Chondrocyte (in vitro differentiated cells): ENCODE measurements at places on chromosomes 2 and 18.

- DNase-seq: no peak
- H3K27ac ChIP-seq: no peak overlapping the region
- H3K4me1 ChIP-seq: peaks cover 6% of the 10 kb centered on the region
- H3K36me3 ChIP-seq: peaks cover 3% of the 10 kb centered on the region
- no peaks in the 10 kb centered on the region for H3K27me3 ChIP-seq
- no peak overlapping the region for H3K4me3 ChIP-seq
Observed at GRCh38 chr2:206457188-206457634, 13.9 kb downstream of the ADAM23 start.

DNA sequence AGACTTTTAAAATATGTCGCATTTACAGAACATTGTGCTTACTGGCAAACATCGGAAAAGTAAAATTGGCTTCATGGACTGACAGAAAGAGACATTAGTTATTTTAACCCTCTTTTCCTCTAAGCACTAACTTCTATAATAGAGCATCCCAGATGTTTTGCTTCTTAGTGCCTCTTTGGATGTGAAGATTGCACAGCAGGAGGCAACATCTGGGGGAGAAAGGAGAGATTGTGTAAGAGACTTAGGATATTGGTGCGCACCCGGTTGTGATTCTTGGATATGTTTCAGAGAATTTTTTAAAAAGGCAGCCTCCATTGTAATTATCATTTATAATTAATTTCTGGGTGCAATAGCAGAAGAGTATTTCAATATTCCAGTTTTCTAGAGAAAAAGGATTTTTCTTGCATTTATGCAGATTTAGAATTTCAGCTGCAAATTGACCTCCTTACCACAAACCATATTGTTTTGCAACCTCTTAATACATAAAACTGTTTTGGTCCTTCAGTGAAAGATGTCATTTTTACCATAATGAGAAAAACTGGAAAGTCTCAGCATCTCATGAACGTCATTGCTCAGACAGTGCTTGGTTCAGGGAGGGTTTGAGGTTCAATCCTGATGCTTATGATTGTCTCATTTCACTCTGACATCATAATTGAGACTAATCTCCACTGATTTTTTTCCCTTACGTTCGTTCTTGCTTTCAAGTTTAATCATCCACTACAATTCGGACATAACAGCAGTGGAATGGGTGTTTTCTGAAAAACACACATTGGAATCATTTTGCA, 404.3 kb downstream of the ZNF521 start:
- no peak overlapping the region for H3K27ac ChIP-seq
- DNase-seq: no peak
- no peaks in the 10 kb centered on the region for H3K4me1 ChIP-seq
- H3K27me3 ChIP-seq: no peaks in the 10 kb centered on the region
- H3K4me3 ChIP-seq: no peak overlapping the region
- no peaks in the 10 kb centered on the region for H3K36me3 ChIP-seq

- H3K36me3 ChIP-seq: no peaks in the 10 kb centered on the region
- peaks cover 11% of the 10 kb centered on the region for H3K4me1 ChIP-seq
- H3K27me3 ChIP-seq: no peaks in the 10 kb centered on the region
- no peak overlapping the region for H3K27ac ChIP-seq
Observed at GRCh38 chr2:230958820-230959756, 34.0 kb upstream of the GPR55 start.

GRCh38 chr2:126700677-126701076, 44.7 kb downstream of the GYPC start:
- H3K4me3 ChIP-seq: no peak overlapping the region
- peaks cover 17% of the 10 kb centered on the region for H3K4me1 ChIP-seq
- H3K36me3 ChIP-seq: peaks cover 13% of the 10 kb centered on the region
- no peak overlapping the region for H3K27ac ChIP-seq
- no peaks in the 10 kb centered on the region for H3K27me3 ChIP-seq
- no peak for DNase-seq

- H3K4me1 ChIP-seq: no peaks in the 10 kb centered on the region
- DNase-seq: no peak
- H3K27ac ChIP-seq: no peak overlapping the region
- no peaks in the 10 kb centered on the region for H3K36me3 ChIP-seq
- H3K4me3 ChIP-seq: no peak overlapping the region
Observed at GRCh38 chr2:60125611-60126426, 427.6 kb downstream of the BCL11A start.

GRCh38 chr2:43441195-43441594, 154.6 kb downstream of the THADA start:
- peaks cover 14% of the 10 kb centered on the region for H3K4me1 ChIP-seq
- no peak overlapping the region for H3K4me3 ChIP-seq
- no peak for DNase-seq
- H3K36me3 ChIP-seq: peaks cover 3% of the 10 kb centered on the region

- peak; percentile 36 for DNase-seq
- no peak overlapping the region for H3K27ac ChIP-seq
- peak overlapping the region; percentile 25 for H3K4me3 ChIP-seq
- H3K4me1 ChIP-seq: peaks cover 7% of the 10 kb centered on the region
- H3K36me3 ChIP-seq: no peaks in the 10 kb centered on the region
Observed at GRCh38 chr2:232488097-232488711, 570 bp upstream of the ECEL1 start.

- H3K27ac ChIP-seq: no peak overlapping the region
- no peaks in the 10 kb centered on the region for H3K4me1 ChIP-seq
- no peak for DNase-seq
- H3K36me3 ChIP-seq: peaks cover 4% of the 10 kb centered on the region
- H3K4me3 ChIP-seq: no peak overlapping the region
- H3K27me3 ChIP-seq: peaks cover 22% of the 10 kb centered on the region
Observed at GRCh38 chr2:98422449-98422848, 22.2 kb upstream of the INPP4A start.

DNA sequence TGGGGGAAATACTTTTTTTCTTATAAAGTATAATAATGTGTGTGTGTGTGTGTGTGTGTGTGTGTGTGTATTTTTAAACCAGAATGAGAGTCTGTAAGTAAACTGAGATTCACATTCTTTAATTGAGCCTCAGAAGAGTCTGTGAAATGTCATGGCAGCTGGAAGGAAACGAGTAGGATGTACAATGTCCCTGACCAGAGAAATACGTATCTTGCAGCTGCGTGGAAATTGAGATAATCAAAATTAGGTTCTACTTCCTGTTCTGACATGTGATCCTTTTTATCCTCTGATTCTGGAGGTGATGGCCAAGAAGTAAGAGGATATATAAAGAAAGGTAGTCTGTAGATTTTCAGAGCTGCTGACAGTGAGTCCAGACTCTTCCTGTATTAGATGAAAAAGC, 50.0 kb downstream of the SH3RF3 start:
- H3K4me1 ChIP-seq: peaks cover 87% of the 10 kb centered on the region
- H3K27ac ChIP-seq: peak overlapping the region; percentile 68
- H3K4me3 ChIP-seq: no peak overlapping the region
- H3K36me3 ChIP-seq: peaks cover 16% of the 10 kb centered on the region
- no peak for DNase-seq

DNA sequence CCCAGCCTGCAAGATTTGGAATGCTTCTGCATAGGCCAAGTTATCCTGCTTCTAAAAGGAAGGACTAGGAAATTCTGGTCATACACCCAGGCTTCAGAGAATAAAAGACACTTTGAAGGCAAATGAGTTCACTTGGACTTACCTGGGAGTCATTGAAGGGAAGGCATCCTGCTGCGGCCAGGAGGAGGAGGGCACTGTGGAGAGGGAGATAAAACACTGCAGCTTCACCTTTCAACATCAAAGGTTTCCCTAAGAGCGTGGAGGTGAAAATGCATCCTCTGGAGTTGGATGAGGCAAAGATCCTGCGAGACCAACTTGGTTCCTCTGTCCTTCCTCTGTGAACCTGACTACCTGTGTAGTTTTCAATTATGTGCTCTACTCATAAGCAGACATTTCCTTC, 79.5 kb upstream of the RIOK3 start:
- H3K27me3 ChIP-seq: no peaks in the 10 kb centered on the region
- H3K36me3 ChIP-seq: peaks cover 2% of the 10 kb centered on the region
- H3K4me1 ChIP-seq: peaks cover 29% of the 10 kb centered on the region
- no peak for DNase-seq
- H3K4me3 ChIP-seq: no peak overlapping the region
- H3K27ac ChIP-seq: no peak overlapping the region

DNA sequence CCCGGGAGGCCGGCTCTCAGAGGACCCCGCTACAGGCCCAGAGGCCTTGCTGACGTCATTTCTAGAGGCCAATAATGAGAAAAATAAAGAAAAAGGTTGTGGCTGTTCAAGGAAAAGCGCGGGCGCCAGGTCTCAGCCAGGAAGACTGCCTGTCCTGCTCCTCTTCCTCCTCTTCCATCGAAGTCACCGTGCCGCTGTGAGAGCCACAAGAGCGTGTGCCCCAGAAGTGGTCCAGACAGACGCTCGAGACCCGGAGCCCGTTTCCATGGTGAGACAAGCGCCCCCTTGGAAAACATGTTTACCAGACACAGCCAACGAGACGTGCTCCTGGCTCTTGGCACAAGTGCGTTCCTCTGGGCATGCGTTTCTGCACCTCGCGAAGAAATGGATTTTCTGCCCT, 210.5 kb downstream of the HDAC4 start:
- peaks cover 22% of the 10 kb centered on the region for H3K36me3 ChIP-seq
- no peak overlapping the region for H3K4me3 ChIP-seq
- no peak overlapping the region for H3K27ac ChIP-seq
- H3K27me3 ChIP-seq: no peaks in the 10 kb centered on the region
- DNase-seq: peak; percentile 75

DNA sequence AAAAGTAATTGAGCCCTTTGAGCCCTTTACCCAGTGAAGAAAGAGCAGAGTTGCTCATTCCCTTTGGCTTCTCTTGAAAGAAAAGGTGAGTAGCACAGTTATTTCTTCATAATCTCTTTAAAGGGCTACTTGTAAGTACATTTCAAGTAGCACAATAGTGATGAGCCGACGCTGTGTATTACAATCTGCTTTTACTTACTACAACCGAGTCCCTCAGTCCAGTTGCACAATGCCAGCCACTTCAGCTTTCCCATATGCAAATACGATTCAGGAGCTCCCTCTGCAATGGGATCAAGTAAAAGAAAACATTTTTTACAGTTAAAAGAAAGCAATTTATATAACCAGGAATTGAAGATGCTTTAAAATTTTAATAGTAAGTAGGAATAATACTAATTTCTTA, 868.5 kb downstream of the RNF144A start:
- H3K27me3 ChIP-seq: no peaks in the 10 kb centered on the region
- DNase-seq: no peak
- H3K4me3 ChIP-seq: no peak overlapping the region
- no peaks in the 10 kb centered on the region for H3K4me1 ChIP-seq
- no peak overlapping the region for H3K27ac ChIP-seq

GRCh38 chr2:116877274-116877673, 937.2 kb upstream of the DDX18 start:
- DNase-seq: no peak
- H3K27ac ChIP-seq: no peak overlapping the region
- no peak overlapping the region for H3K4me3 ChIP-seq
- no peaks in the 10 kb centered on the region for H3K27me3 ChIP-seq

GRCh38 chr2:50538147-50538546, 493.8 kb downstream of the NRXN1 start:
- H3K36me3 ChIP-seq: no peaks in the 10 kb centered on the region
- peaks cover 35% of the 10 kb centered on the region for H3K27me3 ChIP-seq
- DNase-seq: no peak
- H3K4me3 ChIP-seq: no peak overlapping the region

GRCh38 chr2:179581605-179582004, 279.8 kb downstream of the ZNF385B start:
- no peaks in the 10 kb centered on the region for H3K36me3 ChIP-seq
- H3K4me3 ChIP-seq: no peak overlapping the region
- no peak for DNase-seq
- H3K27ac ChIP-seq: no peak overlapping the region
- no peaks in the 10 kb centered on the region for H3K27me3 ChIP-seq

DNA sequence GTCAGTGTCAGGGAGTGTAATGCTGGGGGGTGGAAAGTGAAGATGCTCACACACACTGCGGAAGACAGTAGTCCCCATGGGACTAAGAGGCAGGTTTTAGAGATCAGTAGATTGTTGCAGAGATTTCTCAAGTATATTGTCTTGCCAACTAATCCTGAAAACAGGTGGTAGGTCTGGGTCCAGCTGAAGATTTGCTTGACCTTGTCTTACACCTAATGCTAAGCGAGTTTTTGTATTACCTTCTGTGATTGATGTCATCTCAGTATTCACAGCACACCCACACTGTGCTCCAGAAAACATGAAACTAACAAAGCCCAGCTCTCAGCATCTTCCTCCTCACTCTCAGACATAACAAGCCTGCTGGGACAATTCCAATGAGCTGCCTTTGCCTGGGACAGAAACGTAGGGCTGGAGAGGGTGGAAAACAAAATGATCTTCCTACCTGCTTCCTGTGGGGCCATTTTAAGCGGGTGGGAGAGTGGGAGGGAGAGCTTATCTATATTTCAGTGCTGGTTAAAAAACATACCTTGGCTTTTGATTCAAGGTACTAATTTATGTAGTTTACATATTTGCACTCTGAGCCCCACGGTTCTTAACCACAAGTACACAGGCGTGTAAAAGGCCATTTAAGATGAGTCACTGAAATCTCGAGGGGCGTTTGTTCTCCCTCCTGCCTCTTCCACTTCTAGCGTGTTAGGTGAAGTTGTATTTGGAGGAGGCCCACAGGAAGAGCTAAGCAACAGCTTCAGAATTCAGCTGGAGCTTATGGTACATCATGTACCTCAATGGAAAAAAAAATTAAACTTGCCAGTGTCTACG, 23.1 kb upstream of the RBMS1 start:
- peak overlapping the region; percentile 62 for H3K27ac ChIP-seq
- H3K36me3 ChIP-seq: no peaks in the 10 kb centered on the region
- H3K27me3 ChIP-seq: no peaks in the 10 kb centered on the region
- DNase-seq: no peak
- no peak overlapping the region for H3K4me3 ChIP-seq
